ENCODE measurements at places on chromosomes 3 and 15.

DNA sequence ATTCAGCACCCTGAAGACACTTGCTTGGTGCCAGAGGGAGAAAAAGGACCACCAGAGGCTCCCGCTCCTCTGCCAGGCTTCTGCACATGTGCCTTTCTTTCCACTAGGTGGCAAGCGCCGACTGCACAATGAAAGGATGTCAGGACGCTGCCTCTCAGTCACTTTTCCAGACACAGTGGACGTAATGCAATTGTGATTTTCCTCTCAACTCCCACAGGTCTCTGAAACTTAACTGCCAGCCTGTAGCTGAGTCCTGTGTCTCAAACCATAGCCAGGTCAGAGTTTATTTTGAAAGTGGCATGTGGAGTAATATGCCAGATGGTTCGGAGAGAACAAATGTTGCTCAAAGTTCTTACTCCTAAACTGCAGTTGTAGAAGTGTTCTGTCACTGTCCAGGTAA is 162.9 kb downstream of the ITPR1 start:
- peak; percentile 78 for DNase-seq

GRCh38 chr3:59953104-59953503 is 903.3 kb upstream of the CFAP20DC start:
- no peak for DNase-seq

DNA sequence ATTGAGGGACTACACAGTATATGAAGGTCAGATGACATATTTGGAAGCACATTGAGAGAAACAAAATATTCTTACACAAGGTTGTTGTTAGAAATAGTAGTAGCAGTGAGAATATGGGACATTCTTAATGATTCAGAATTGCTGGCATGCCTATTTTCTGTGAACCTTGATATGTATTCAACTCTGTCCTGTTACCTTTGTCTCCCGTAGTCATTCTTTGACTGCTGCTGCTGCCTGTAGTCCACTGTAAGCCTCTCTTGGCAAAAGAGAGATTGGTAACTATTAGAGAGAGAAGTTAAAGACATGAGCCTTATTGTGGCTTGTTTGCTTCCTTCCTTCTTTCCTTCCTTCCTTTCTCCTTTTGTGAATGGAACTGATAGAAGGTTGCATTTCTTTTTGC is 64.5 kb downstream of the TCF12 start:
- no peak for DNase-seq

- no peak for DNase-seq
Measured at GRCh38 chr15:79408041-79408440, 24.1 kb upstream of the MINAR1 start.
